GM23248 (cell line): ENCODE measurements at places on chromosomes 2 and 18. TPM values are rescaled to one million over a fixed set of nuclear protein-coding genes. Genes with fewer than 3 reads are reported as not detected.

ZNF519 gene
- 1.1 and 2.0 TPM in 2 replicates for total RNA-seq

ANKRD30BL gene
- total RNA-seq: not detected in 2 replicates

RIT2 gene
- not detected in 2 replicates for total RNA-seq

FHOD3 gene
- total RNA-seq: 10.1 and 13.5 TPM in 2 replicates

DNA sequence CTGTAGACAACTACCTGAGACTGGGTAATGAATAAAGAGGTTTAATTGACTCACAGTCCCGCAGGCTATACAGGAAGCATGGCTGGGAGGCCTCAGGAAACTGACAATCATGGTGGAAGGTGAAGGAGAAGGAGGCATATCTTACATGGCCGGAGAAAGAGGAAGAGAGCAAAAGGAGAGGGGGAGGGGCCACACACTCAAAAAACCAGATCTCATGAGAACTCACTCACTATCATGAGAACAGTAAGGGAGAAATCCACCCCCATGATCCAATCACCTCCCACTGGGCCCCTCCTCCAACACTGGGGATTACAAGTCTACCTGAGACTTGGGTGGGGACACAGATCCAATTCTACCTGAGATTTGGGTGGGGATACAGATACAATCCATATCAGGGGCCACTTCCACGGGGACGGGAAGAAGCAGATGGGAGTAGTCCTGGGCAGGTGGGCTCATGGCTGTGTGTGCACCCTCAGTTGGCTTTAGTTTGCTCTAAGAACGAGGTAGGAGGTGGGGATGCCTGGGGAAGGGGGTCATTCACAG lies 9.9 kb downstream of the MAB21L4 start:
- no peaks in the 10 kb centered on the region for H3K4me1 ChIP-seq
- no peak overlapping the region for H3K4me3 ChIP-seq
- no peak overlapping the region for H3K27ac ChIP-seq
- no peak for DNase-seq
- no peaks in the 10 kb centered on the region for H3K36me3 ChIP-seq
- H3K27me3 ChIP-seq: no peaks in the 10 kb centered on the region

DNA sequence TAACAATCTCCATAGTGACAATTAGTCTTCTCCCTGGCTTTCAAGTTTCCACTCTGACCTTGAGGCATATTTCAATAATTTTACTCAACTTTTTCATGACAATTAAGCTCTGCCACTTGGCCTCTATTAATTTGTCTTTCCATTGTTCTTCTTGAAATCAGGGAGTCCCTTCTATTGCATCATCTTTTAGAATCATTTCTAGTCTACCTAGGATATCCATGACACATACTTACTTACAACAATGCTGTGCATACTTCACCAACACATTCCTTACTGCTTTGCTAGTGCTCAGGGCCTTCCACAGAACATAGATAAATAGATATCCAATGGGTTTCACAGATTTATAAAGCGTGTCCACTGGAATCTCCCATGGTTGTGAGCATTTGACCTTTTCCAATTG lies 331.5 kb upstream of the LRP1B start:
- no peak for DNase-seq
- no peaks in the 10 kb centered on the region for H3K4me1 ChIP-seq
- H3K27ac ChIP-seq: no peak overlapping the region
- no peak overlapping the region for H3K4me3 ChIP-seq

- H3K27ac ChIP-seq: no peak overlapping the region
- peaks cover 13% of the 10 kb centered on the region; the same call in 1 of the 2 replicates for H3K36me3 ChIP-seq
- H3K27me3 ChIP-seq: no peaks in the 10 kb centered on the region
- no peak overlapping the region for H3K4me3 ChIP-seq
- no peak for DNase-seq
Measured at GRCh38 chr2:3440477-3440876, 61.0 kb downstream of the TRAPPC12 start.

DNA sequence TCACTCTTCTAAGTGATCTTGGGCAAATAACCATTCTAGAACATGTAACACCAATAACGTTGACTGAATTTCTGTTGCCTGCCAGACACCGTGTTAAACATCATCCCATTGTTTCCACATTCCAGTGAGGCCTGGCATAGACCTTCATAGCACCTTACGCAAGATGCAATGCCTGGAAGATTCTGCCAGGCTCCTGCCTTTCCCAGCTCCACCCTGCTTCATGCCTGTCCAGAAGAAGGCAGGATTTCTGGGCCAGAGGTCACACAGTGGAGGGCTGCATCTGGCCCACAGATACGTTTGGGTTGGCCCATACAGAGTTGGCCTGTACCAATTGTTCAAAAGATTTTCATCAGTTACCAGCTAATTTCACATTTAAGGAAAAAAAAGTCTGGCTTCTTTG lies 46.3 kb downstream of the EN1 start:
- no peak overlapping the region for H3K4me3 ChIP-seq
- H3K27me3 ChIP-seq: no peaks in the 10 kb centered on the region
- no peaks in the 10 kb centered on the region for H3K36me3 ChIP-seq
- DNase-seq: peak; percentile 46
- H3K4me1 ChIP-seq: peaks cover 28% of the 10 kb centered on the region

DNA sequence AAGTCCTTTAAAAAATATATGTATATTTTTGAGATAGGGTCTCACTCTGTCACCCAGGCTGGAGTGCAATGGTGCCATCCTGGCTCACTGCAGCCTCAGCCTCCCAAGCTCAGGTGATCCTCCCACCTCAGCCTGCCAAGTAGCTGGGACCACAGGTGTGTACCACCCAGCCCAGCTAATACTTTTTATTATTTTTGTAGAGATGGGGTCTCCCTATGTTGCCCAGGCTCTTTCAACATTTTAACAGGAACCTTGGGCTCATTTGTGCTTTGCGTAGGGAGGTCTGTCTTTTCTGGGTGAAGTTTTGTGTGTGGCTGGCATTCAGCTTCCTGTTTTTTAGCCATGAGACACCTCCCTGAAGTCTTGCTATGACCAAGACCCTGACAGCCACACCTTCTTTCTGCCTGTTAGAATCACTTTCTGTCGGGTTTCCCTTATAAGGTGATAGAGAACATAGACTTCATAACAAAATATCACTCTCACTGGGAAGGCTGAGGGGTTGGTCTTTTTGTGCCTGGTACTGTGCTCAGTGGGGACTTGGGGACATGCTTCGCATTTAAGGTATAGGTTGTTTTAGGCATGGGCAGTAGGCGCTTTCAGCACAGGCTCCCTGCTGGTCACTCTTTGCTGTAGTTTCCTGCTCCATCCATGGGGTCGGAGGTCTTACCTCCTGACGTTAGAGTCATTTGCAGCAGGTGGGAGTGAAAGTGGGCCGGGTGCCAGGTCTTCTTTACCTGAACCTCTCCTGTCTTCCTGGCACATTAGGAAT lies 3.4 kb downstream of the RAB31 start:
- H3K27me3 ChIP-seq: no peaks in the 10 kb centered on the region
- H3K4me1 ChIP-seq: peaks cover 18% of the 10 kb centered on the region
- no peak overlapping the region for H3K27ac ChIP-seq
- H3K36me3 ChIP-seq: no peaks in the 10 kb centered on the region
- no peak for DNase-seq

GRCh38 chr2:123656590-123656989 lies 368.5 kb upstream of the CNTNAP5 start:
- H3K36me3 ChIP-seq: no peaks in the 10 kb centered on the region
- no peak overlapping the region for H3K27ac ChIP-seq
- no peaks in the 10 kb centered on the region for H3K4me1 ChIP-seq
- no peak overlapping the region for H3K4me3 ChIP-seq

DNA sequence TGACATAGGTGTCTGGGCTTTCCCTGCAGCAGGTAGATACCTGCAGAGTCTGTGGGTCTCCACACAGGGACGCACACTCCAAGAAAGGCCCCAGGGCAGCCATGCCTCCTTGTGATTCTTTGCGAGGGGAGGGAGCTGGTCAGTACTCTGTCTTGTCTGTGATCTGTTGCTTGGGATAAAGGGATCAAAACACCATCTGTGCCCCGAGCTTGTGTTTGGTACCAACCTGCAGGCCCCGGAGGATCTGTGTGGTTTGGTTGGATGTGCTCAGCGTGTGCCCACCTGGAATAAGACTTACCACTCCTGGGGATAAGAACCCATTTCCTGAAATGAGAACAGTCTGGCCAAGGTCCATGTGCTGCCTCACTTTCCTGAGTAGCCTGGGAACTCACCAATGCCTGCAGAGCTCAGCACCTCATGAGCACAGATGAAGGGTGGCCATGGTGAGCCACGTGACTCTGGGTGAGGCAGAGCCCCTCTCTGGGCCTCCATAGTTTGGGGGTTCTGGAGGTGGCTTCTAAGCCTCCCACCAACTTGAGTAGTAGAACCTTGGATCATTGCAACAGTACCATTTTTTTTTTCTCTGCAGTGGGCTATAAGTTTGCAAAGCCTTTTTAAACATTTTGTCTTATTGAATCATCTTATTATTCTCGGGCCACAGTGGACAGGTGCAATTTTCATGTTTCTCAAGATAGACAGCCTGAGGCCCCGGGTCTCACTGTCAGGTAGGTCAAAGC lies 134.8 kb downstream of the DDX1 start:
- H3K4me3 ChIP-seq: no peak overlapping the region
- peaks cover 30% of the 10 kb centered on the region for H3K27me3 ChIP-seq
- DNase-seq: no peak
- H3K36me3 ChIP-seq: no peaks in the 10 kb centered on the region
- no peak overlapping the region for H3K27ac ChIP-seq

- no peaks in the 10 kb centered on the region for H3K36me3 ChIP-seq
- no peaks in the 10 kb centered on the region for H3K4me1 ChIP-seq
- DNase-seq: no peak
- H3K27me3 ChIP-seq: peaks cover 23% of the 10 kb centered on the region
- no peak overlapping the region for H3K27ac ChIP-seq
- no peak overlapping the region for H3K4me3 ChIP-seq
Measured at GRCh38 chr18:79852561-79853302, 55.0 kb downstream of the KCNG2 start.

- DNase-seq: peak; percentile 86
- peaks cover 33% of the 10 kb centered on the region for H3K4me1 ChIP-seq
- peak overlapping the region; percentile 54 for H3K27ac ChIP-seq
- no peaks in the 10 kb centered on the region for H3K36me3 ChIP-seq
Measured at GRCh38 chr18:61998957-61999356, 106.2 kb upstream of the RNF152 start.

- H3K27me3 ChIP-seq: no peaks in the 10 kb centered on the region
- H3K36me3 ChIP-seq: no peaks in the 10 kb centered on the region
- peaks cover 34% of the 10 kb centered on the region for H3K4me1 ChIP-seq
- H3K27ac ChIP-seq: no peak overlapping the region
Measured at GRCh38 chr2:149904352-149905175, 317.0 kb upstream of the MMADHC start.

DNA sequence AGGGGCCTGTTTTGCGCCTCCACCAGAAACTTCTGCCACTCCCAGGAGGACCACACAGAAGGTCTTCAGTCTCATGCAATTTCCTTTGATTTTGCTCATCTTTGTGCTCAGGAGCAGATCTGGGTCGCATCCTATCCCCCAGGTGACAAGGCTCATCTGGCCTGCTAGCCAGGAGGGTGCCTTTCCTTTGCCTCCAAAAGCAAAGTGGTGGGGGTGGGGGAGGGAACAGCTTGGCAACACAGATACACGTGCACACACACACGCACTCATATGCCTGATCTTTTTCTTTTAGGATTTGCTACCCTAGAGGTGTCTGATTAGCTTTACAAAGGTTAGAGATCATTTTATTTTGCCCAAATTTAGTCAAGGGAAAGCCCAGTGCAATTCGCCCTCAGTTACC lies 13.8 kb upstream of the SPATA3 start:
- no peaks in the 10 kb centered on the region for H3K36me3 ChIP-seq
- H3K4me3 ChIP-seq: no peak overlapping the region
- H3K4me1 ChIP-seq: no peaks in the 10 kb centered on the region

DNA sequence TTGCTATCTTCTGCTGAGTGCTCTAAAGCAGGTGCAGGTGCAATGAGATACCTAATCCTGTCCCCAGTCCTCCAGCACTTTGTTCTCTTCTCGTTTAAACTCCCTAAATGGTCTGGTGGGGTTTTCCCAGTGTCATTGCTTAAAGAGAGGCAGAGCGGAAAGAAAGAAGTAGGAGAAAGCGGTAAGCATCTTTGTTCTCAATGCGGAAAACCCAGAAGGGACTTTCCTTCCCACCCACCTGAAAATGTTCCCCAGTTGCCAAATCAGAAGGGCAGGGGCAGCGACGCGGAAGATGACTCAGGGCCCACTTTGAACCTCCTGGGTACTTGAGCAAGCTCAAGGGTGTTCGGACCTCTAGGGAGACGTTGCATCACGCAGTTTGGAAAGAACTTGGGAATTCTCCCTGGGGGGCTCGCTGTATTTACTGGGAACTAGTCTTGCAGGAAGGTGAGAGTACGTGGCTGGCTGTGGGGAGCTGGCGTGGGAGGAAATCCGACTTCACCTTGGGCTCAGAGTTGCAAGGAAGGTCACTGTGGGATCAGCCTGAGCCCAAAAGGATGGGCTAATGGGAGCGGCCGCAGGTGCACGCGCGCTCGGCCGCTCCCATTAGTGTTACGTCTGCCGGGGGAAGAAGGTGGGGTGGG lies 589 bp upstream of the SGPP2 start:
- H3K27ac ChIP-seq: no peak overlapping the region
- no peaks in the 10 kb centered on the region for H3K36me3 ChIP-seq
- peaks cover 45% of the 10 kb centered on the region for H3K27me3 ChIP-seq
- DNase-seq: no peak

- H3K4me1 ChIP-seq: peaks cover 15% of the 10 kb centered on the region
- DNase-seq: peak; percentile 95
- no peak overlapping the region for H3K4me3 ChIP-seq
- H3K27ac ChIP-seq: peak overlapping the region; percentile 83
Measured at GRCh38 chr18:21439431-21439846, 161.1 kb downstream of the ESCO1 start.

DNA sequence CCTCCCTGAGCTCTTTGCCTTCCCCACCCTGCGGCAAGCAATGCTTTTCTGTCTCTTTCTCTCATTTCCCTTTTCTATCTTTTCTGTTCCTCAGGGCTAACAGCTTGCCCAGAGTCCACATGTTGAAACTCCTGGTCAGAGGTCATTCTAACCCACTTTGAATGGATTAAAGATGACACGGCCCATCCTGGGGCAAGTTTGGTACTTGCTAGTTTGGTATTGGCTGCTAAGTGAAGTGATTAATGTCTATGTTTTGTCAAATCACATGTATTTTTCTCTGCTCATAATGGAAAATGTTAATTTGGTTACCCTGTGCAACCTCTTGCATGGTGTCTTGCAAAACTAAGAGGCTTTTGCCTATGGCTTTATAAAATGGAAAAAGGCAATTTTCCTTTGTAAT lies 960.2 kb downstream of the CNTNAP5 start:
- H3K36me3 ChIP-seq: no peaks in the 10 kb centered on the region
- H3K27me3 ChIP-seq: no peaks in the 10 kb centered on the region
- no peak for DNase-seq
- H3K4me1 ChIP-seq: no peaks in the 10 kb centered on the region
- no peak overlapping the region for H3K4me3 ChIP-seq

DNA sequence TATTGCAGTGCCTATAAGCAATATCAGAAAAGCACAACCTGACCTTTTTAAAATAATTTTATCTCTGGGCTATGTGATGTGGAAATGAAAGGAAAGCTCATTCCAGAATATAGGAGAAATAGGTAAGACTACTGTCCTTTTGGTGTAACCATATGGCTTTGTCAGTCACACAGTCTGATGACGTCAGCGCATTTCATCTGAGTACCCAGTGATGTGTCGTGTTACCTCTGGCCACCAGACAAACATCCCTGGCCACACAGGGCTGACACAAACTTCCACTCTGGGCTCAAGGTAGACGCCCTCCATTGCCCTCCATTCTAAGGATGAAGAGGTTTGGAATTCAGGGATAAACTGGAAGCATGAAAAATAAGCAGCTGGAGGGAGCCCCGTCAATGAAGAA lies 506.7 kb downstream of the CMPK2 start:
- H3K27ac ChIP-seq: no peak overlapping the region
- H3K27me3 ChIP-seq: no peaks in the 10 kb centered on the region
- H3K4me1 ChIP-seq: no peaks in the 10 kb centered on the region
- DNase-seq: no peak
- no peaks in the 10 kb centered on the region for H3K36me3 ChIP-seq

- peak; percentile 22 for DNase-seq
- H3K27ac ChIP-seq: no peak overlapping the region
- no peak overlapping the region for H3K4me3 ChIP-seq
- H3K27me3 ChIP-seq: no peaks in the 10 kb centered on the region
- H3K4me1 ChIP-seq: peaks cover 10% of the 10 kb centered on the region; the same call in 1 of the 2 replicates
Measured at GRCh38 chr2:48200620-48201293, 294.5 kb upstream of the FBXO11 start.
